T-helper 22 cell (primary cell): ENCODE measurements at places on chromosomes 1 and 21.

DNA sequence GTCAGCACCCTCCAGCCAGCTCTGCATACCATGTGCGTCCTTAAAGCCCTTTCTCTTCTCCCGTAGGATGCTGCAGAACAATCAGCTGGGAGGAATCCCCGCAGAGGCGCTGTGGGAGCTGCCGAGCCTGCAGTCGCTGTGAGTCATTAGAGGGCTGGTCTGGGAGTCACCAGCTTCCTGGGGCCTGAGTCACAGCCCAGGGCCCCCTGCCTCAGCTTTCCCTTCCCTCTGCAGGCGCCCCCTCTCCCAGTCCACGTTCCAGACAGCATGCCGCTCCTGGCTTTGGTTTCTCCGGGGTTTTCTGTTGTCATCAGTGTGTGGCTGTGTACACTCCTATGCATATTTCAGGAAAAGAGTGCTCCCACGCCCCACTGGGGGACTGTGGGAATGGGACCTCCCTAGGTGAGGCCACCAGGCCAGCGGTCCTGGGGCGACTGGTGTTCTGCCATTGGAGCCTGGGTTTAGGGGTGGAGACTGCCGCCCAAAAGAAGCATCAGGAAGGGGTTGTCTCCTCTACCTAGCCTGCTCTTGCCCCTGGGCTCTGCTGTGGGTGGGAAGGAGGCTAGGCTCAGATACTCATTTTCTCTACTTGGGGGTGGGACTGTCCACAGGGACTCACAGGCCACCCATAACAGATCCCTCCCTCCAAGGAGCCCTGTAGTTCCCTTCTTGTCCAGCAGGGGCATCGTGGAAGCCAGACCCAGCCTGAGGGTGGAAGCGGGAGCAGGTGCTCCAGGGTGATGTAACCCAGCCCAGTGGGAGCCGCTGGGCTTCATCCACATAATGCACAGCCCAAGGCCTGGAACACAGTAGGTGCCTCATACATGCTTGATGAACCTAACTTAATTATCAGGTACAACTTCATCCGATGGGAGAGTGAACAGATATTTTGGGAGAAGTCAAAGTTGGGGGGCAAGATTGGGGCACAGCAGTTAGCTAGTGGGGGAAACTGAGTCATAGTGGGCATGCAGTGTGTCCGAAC is 42.5 kb downstream of the LGR6 start:
- peak; percentile 14 for DNase-seq

GRCh38 chr1:119943216-119943615 is 46.9 kb upstream of the ADAM30 start:
- no peak for DNase-seq

GRCh38 chr21:38472412-38473108 is 25.7 kb downstream of the ERG start:
- DNase-seq = no peak

DNA sequence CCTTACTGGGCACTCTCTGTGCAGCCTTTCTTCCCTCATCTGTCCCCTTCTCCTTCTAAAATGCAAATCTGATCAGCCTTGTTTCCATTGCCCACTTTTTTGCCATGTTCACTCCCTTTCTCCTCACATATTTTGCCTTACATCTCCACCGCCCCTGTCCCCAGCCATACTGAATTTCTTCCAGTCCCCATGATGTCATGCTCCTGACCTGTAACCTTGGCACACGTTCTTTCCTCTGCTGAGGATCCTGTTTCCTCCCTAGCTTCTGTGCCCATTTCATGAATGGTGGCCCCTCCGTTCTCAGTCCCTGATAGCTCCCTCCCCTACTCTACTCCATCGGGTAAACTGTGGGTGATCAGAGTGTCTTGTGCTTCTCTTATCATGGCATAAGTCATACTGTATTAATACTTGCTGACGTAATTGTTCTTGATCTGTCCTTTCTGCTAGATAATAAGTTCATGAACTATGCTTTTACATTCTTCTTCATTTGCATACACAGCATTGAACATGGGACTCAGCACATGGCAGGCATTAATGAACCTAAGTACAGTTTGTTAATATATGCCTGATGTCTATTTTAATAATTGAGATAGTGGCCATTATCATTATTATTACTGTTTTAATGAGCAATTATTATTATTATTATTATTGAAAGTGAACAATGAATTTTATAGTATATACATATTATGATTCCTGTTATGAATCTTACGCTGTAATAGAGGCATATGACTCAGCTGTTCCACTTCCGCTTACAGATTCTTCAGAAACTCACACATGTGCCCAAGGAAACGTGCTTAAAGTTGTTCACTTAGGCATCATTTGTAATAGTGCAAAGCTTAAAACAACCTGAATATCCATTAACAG is 28.5 kb downstream of the MAP3K21 start:
- no peak for DNase-seq

- DNase-seq = no peak
Measured at GRCh38 chr1:23544444-23545389, 13.7 kb upstream of the E2F2 start.

DNA sequence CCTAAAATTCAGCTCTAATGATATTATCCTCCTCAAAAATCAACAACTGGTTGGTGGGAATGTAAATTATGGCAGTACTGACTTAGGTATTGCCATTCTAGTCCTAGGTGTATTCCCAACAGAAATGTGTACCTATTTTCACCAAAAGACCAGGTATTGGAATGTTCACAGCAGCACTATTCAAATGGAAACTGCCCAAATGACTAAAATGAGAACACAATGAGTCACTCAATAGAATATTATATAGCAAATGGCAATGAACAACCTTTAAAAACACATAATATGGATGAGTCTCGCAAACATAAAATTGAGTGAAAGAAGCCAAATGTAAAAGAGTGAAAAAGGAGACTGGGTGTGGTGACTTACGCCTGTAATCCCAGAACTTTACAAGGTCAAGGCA is 44.9 kb downstream of the GADD45A start:
- no peak for DNase-seq

DNA sequence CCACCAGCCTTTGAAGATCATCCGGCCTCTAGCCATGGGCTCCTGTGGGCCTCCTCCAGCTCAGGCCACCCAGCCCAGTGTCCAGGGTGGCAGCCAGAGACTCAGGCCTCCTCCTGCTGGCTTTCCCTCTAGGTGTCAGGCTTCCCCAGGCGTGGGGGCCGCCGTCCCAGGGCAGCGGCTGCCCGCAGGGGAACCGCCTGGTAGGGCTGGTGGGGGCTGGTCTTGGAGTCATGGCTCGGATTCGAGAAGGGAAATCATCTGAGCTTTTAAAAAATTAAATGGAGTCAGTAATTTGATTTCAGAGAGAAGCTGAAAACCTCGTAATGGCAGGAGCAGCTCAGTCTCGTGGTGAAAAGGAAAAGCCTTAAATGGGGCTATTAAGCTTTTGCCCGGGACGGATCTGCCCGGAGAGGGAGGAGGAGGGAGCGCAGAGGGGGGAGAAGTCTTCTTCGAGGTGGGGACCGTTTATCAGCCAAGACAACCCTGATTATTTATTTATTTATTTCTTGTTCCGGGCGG is 66.4 kb upstream of the TARDBP start:
- no peak for DNase-seq

GRCh38 chr21:26320596-26320995 is 150.0 kb upstream of the APP start:
- DNase-seq = no peak

- no peak for DNase-seq
Measured at GRCh38 chr1:59195151-59195550, 101.7 kb upstream of the FGGY start.

DNA sequence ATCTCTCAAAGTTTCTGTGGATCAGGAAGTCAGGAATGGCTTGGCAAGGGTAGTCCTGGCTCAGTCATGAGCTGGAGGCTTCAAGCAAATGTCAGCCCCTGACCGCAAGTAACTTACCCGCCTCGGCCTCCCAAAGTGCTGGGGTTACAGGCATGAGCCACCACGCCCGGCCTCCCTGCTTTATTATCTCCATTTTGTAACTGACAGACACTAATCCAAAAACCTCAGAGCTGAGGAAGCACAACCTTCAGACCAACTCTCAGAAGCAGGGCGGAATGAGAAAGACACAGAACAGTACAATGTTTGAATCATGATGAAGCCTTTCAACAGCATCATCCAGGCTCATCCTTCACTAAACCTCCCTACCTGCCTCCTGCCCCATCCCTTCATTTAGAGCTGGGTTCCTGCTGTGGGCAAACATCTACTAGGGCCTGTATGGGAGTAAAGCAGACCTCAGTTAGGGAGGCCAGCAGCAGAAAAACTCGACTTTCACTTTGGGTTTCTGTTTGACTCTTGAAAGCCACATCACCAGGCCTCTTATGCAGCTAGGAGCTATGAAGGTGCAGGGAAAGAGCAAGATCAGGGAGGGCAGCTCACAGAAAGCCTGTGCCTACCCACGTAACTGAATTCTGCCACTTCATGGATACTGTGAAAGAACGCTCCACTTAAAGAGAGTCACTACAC is 84.4 kb upstream of the RAB4A start:
- no peak for DNase-seq

- no peak for DNase-seq
Measured at GRCh38 chr1:205554026-205554811, 49.8 kb downstream of the CDK18 start.

DNA sequence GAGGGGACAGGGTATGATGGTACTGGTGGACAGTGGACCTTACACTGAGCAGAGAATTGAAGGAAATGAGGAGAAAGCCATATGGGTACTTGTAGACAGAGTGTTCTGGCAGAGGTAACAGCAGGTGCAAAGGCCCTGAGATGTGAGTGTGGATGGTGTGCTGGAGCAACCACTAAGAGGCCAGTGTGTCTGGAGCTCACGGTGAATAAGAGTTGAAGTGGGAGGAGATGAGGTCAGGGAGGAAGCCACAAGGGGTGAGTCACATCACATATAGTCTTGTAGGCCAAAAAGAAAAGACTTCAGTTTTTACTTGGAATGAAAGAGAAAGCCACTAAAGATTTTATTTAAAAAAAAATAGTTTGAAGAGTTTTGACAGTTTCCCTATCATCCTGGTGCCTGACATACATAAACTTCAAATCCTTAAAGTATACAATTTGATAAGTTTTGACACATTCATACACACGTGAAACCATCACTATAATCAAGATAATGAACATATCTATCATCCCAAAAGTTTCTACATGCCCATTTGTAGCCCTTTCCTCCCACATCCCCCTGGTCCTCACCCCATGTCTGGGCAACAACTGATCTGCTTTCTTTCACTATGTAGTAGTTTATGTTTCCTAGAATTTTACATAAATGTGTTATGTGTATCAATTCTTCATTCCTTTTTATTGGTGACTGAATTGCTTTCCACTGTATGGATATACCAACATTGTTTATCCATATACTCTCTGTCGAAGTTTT is 148.4 kb downstream of the GPATCH2 start:
- no peak for DNase-seq

GRCh38 chr21:39576518-39577128 is 36.1 kb upstream of the B3GALT5 start:
- DNase-seq = no peak

DNA sequence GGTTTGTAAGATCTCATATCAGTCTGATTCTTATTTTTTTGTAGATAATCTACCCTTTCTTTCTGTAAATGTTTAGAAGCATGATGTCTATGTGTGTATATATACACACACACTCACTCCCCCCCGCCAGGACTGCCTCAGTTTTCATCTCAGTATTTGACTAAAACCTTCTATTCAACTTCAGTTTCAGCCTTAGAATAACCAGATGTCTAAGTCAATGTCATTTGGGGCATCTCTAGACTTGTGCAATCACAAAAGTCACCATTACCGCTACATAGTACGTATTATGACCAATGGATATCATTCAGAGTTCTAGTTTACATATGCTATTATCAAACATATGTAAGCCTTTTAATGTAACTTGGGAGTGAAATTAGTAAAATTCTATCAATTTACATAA is 53.3 kb upstream of the BOLA1 start:
- DNase-seq = no peak

GRCh38 chr1:175208773-175209492 is 16.4 kb upstream of the KIAA0040 start:
- DNase-seq = peak; percentile 46

DNA sequence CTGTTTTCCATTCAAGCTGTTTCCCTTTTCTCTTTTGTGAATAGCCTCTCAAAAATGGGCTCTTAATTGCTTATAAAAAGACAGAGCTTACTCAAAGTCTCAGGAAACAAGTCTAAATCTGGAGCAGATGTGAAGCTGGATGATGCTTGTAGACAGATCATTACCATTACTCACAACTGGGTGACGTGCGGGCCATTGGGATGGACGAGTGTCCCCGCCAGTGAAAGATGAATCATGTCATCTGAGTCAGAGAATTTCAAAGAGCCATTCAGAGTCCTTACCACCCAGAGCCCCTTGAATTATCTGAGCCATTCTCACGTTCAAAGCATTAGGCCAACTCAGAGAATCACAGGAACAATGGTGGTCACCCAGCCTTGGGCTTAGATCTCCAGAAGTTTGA is 134.6 kb downstream of the HUNK start:
- no peak for DNase-seq

GRCh38 chr1:46489638-46490405 is at the start of gene DMBX1:
DMBX1 (plus strand) TSS chr1:46489836; CDS start chr1:46507011, 17,175 bp downstream.
- DNase-seq = no peak

- DNase-seq = no peak
Measured at GRCh38 chr21:45575993-45576837, 34.0 kb upstream of the SLC19A1 start.

DNA sequence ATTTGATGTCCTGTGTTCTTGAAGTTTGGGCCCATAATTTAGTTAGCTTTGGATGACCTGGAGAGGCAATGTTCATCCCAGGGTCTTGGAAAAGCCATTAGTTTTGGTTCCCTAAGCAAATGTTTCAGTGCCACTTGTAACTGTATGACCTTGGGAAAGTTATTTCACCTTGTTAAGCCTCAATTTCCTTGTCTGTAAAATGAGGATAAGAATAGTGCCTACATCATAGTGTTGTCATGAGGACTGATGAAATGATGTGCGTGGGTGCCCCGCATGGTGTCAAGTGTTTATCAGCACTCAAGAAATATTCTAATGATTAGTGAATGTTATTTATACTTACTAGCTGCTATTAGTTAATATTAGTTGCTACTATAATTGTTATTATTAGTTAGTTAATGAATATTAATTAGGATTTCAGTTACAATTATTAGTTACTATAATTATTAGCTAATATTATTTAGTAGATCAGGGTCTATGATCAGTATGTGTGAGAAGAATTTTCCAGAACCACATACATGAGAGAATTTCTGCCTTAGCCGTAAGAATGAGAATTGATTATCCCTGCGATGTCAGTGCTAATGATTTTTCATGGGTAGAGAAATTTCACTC is 1.9 kb downstream of the SH3BGR start:
- no peak for DNase-seq
